ELR (cell line): ENCODE measurements at places on chromosomes 2 and 18.

DNA sequence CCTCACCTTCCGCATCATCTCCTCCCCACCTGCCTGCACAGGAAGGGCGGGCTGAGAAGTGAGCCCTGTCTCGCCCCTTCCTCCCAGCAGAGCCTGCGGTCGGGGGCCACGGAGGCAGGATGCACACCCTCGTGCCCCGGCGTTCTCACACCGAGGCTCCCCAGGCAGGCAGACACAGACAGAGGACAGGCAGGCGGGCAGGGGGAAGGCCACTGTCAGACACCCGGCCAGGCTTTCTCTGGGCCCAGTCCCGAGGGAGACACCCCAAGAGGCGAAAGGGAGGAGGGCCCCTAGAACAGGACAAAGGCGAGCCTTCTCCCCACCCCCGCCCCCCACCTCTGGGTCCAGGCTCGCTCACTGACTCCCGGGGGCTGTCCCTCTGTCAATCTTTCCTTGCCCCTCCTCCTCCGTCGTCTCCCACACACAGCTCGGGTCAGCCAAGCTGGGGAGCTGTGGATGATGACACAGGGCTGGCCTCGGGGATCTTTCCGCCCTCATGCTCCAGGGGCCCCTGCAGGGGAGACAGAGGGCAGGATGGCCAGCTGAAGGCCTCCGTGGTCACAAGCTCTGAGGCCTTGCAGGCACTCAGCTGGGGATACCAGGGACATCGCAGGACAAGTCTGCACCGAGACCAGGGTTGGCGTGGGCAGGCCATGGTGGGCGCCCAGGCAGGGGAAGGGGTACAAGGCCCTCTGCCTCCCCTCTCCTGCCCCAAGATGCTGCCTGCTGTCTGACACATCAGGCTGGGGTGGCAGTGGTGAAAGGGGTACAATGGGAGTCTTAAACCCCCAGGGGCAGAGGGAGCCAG lies 24.9 kb downstream of the BIN1 start:
- DNase-seq: no peak

DNA sequence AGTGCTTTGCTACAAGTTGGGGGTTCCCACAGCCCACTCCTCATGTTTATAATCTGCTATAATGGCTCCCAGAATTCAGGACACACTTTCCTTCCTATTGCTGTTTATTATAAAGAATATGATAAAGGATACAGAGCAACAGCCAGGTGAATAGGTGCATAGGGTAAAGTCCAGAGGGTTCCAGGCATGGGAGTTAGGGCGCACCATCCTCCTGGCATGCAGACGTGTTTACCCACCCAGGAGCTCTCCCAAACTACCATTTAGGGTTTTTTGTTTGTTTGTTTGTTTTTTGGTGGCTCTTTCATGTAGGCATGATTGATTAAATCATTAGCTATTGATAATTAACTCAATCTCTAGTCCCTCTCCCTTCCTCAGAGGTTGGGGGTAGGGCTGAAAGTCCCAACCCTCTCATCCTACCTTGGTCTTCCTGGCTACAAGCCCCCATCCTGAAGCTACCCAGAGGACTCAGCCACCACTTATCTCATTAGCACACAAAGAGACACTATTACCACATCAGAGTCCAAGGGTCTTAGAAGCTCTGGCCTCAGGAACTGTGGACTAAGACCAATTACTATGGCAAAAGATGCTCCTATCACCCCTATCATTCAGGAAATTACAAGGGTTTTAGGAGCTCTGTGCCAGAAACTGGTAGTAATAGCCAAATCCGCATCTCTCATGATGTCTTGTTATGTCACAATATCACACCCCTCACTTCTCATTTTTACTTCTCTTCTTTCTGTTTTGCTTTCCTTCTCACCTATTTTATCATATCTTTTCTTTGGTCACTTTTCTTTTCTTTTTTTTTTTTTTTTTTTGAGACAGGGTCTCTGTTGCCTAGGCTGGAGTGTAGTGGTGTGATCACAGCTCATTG lies 154.9 kb upstream of the TTC39C start:
- DNase-seq: no peak

- DNase-seq: no peak
Observed at GRCh38 chr2:186348200-186348599, 137.9 kb upstream of the ZC3H15 start.

DNA sequence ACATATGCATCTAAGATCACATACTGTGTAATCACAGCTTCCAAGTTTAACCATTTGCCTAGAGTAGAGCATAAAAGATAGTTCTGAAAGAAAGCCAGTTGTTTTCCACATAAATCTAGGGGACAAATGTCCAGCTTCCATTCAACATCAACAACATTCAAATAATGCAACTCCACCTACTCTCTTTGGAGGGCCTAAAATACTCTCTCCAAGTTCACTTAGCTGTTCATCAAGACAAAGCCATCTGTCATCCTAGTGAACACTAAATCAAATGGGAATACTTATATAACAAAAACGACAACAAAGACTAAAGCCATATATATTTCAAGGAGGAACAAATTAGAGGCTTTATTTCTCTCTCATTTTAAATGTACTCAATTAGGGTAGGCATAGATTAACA lies 221.5 kb upstream of the CDH2 start:
- no peak for DNase-seq

- DNase-seq: no peak
Observed at GRCh38 chr2:190579915-190580846, 45.7 kb upstream of the NEMP2 start.

DNA sequence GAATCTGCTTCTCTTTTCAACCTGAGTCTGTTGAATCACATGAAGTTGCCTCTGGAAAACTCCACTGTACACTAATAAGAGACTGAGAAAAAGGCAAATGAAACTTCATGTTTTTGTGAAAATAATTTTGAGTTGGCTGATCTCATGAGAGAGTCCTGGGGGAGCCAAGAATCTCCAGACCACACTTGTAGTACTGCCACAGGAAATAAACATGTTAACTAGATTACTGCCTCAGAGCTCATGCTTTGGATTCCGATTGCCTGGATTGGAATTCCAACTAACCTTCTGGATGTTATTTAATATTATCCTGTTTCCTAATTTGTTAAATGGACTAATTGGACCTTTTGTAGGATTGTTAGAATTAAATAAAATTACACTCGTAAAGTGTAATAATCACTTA lies 25.2 kb downstream of the NUP35 start:
- DNase-seq: no peak

DNA sequence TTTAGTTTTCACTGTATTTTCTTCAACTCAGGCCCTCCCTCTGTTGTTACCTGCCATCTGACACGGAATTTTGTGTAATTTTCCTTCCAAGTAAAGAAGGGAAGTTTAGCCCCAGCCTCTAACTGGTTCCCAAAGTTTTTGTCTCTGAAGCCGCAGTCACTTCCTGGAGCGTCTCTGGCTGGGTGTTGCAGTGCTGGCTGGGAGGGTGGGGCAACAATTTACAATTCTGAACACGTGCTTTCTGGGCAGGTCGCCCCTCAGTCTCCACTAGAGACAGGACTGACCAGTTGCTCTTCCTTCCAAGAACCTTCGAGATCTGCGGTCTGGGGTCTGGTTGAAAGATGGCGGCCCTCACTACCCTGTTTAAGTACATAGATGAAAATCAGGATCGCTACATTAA lies 3.5 kb downstream of the CNDP2 start:
- DNase-seq: peak; percentile 68

GRCh38 chr2:105843476-105844374 lies 99.0 kb downstream of the NCK2 start:
- DNase-seq: no peak

- DNase-seq: no peak
Observed at GRCh38 chr2:7265286-7265685, 348.1 kb downstream of the RNF144A start.
